Stimulated activated CD8-positive, alpha-beta memory T cell treated with anti-CD3 and anti-CD28 coated beads, Interleukin-2, amount 100 ng/mL, for 1 hour (primary cell): ENCODE measurements at places on chromosomes 4 and X.

DNA sequence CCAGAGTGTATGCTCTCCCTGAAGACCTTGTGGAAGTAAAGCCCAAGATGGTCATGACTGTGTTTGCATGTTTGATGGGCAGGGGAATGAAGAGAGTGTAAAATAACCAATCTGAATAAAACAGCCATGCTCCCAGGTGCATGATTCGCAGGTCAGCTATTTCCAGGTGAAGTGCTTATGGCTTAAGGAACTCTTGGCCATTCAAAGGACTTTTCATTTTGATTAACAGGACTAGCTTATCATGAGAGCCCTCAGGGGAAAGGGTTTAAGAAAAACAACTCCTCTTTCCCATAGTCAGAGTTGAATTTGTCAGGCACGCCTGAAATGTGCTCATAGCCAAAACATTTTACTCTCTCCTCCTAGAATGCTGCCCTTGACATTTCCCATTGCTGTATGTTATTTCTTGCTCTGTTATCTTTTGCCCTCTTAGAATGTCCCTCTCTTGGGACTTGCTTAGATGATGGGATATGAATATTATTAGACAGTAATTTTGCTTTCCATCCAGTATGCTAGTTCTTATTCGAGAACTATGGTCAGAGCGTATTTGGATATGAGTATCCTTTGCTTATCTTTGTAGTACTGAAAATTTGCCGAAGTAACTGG lies 88.6 kb downstream of the PLS3 start:
- no peak for DNase-seq

DNA sequence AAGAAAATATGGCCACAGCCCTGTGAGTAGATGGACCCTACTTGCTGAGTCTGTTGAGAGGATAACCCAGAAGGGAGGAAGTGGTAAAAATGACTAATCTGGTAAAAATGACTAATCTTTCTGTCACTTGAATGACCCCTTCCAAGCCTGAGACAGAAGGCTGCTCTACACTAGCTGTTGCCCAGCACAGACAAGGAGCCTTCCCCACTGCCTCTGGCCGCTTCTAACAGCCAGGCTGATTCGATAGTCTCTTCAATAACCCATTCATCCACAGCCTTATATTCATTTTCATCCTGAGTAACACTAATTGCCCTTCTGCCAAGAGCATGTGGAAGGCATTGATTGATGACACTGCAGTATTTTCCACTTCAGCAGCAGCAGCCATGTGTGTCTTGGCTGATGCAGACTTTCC lies 18.4 kb downstream of the MAGEB17 start:
- no peak for DNase-seq

GRCh38 chr4:183408796-183409195 lies 35.6 kb upstream of the CDKN2AIP start:
- DNase-seq: no peak

- DNase-seq: no peak
These were observed 10.4 kb downstream of the MED28 start for GRCh38 chr4:17624821-17625220.

GRCh38 chrX:95076449-95076848 lies 1402.4 kb downstream of the FAM133A start:
- no peak for DNase-seq

DNA sequence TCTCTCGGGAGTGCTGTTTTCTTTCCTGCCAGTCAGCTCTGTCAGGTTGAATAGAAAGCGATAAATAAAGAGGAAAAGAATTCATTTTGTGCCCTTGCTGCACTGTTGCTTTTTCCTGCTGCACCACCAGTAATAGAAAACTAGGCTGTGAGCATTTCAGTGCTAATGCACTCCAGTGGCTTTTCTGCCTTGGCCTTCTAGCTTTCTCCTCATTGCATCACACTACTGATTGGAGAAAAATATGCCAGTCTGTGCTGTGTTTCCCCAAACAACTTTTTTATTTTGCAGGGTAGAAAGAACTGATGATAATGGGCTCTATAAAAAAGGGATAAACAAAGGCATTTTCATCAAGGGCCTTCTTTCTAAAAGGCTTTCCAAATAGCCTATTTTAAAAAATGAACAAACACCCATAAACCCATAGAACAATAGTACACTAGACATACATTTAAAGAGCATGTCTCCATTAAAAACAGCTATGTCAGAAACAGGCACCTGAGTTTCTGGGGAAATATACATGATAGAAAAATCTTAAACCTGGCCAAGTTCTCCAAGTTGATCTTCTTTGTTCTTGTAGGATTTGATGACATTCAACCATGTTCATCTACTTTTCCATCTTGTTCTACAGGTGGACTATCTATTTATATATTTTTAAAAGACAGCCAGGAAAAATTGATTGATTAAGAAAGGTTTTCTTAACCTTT lies 86.3 kb downstream of the GPRIN3 start:
- DNase-seq: no peak

- no peak for DNase-seq
These were observed 24.3 kb downstream of the PSAPL1 start for GRCh38 chr4:7410446-7410845.

DNA sequence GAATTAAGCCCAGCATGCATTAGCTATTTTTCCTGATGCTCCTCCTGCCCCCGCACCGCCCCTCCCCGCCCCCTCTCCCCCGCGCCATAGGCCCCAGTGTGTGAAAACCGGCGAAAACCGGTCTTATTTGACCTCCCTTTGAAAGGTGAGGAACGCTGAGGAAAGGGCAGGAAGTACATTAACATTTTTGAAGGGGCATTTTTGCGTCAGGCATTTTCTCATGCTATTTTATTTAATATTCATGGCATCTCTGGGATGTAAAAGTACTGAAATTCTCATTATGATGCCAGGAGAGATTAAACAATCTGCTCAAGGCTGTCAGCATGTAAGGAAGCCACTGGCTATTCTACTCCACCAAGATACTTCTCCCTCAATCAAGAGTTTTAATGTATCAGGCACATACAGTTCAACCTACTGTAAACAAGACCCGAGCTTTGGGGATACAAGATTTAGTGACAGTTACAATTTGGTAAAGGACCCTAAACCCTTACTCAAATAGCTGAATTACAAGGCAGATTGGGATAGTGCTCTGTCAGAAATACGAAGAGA lies 1.2 kb upstream of the NMU start:
- DNase-seq: no peak

DNA sequence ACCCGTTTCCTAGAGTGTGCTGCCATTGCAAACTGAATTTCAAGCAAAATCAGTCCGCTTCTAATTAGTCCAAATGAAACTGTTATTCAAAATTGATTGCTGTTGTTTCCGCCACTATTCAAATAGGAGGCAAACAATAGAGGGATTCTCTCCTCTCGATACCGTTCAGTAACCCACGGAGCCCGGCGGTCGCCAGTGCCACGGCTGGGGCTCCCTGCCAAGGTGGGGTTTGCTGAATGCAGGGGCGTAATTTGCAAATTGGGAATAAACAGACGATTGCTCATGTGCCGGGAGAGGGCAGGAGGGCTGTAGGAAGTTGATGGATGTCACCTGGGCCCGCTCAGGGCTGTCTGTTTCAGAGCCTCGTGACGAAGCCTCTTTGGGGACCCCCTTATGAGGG lies 8.8 kb downstream of the ADRA2C start:
- no peak for DNase-seq

- DNase-seq: no peak
These were observed 174.6 kb downstream of the ZNF330 start for GRCh38 chr4:141395246-141395830.

DNA sequence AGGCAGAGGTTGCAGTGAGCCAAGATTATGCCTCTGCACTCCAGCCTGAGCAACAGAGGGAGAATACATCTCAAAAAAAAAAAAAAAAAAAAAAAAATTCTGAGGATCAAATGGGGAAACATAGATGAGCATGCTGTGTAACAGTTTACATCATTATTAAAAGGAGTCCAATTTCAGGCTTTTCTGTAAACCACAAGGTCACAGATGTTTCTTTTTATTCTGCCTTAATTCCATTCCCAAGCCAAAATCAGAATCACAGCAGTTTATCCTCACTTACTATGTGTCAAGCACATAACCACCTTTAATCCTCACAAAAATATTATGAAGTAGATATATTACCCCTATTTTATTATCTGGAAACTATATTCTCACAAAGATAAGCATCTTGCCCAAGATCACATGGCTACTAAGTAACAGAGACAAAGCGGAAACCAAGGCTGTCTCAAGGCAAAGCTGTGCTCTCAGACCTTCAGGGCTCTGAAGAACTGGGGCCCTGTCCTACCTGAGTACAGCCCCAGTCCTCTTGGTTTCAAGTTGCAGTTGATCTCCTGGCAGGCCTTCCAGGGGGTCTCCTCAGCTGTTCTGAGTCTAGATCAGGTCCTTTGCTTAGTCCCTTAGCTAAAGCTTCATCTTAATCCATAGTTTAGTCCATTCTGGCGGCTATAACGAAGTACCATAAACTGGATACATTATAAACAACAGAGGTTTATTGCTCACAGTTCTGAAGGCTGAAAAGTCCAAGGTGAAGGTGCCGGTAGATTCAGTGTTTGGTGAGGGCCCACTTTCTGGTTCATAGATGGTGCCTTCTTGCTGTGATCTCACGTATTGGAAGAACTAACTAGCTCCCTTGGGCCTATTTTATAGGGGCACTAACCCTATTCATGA lies 141.3 kb downstream of the PALLD start:
- DNase-seq: no peak

DNA sequence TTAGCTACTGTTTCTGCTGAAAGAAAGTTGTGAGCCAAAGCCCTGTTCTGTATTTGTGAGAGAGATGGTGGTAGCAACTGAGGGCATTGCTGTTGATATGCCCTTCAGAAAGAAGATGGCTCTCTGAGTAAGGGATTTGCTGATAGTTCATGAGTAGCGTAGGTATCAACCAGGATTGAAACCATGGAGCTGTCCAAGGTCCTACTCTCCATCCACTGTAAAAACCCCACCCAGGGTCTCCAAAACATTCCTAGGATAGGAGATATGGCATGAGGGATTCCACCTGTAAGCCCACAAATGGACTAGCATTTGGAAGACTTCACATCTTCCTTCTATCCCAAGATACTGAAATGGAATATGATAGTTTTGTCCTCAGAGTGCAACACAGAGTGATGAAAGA lies 277.1 kb upstream of the PRKX start:
- DNase-seq: no peak

DNA sequence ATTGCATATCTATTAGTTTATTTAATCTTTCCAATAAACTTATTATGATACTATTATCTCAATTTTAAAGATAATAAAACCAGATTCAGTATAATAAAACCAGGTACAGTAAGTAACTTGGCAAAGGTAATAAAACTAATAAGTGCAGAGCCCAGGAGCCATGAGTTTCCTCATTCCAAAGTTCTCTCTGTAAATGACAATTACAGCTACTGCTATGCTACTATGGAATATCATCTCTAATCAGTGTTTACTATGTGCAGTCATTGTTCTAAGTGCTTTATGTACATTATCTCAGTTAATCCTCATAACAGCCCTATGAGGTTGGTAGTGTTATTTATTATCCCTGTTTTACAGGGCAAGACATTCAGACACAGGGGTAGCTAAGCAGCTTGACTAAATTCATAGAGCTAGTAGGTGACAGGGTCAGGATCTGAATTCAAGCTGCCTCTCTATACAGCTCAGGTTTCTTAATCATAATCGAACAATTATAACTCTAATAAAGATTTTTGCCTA lies 285.0 kb upstream of the PITX2 start:
- no peak for DNase-seq

- no peak for DNase-seq
These were observed 6.9 kb upstream of the PNMA6A start for GRCh38 chrX:153065389-153065788.

- DNase-seq: no peak
These were observed 88.1 kb downstream of the FSTL5 start for GRCh38 chr4:162075726-162076125.
